Stimulated activated CD4-positive, alpha-beta T cell treated with anti-CD3 and anti-CD28 coated beads, Interleukin-1b, Interleukin-23, amount 100 ng/mL, for 24 hours (primary cell): ENCODE measurements at places on chromosomes 12 and 14.

GRCh38 chr12:32397696-32398095 is 1.7 kb upstream of the FGD4 start:
- DNase-seq = no peak

DNA sequence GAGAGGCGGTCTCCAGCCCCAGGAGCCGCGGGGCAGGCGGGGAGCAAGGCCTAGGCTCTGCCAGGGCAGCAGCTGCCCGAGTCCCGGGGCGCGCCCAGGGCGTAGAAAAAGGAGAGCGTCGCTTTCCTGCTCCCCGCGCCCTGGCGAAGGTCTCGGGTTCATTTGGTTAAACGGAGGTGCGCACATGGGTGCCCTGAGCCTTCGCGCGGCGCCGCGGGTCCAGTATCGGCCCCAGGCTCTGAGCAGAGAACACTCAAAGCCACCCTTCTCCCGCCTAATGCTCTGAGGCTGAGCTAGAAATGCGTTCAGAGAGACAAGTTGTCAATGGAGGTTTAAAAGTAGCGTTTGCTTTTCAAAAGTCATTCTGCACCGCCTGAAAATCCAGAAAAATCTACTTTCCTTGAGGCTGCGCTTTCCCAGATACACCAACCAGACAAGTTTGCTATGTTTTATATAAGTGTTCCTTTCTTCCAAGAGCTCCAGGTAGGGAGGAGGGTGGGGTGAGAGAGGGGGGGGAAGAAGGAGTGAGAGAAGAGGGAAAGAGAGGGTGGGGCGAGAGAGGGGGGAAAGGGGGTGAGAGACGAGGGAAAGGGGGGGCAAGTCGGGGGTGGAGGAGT is 1.5 kb downstream of the TMEM132C start:
- DNase-seq = no peak

DNA sequence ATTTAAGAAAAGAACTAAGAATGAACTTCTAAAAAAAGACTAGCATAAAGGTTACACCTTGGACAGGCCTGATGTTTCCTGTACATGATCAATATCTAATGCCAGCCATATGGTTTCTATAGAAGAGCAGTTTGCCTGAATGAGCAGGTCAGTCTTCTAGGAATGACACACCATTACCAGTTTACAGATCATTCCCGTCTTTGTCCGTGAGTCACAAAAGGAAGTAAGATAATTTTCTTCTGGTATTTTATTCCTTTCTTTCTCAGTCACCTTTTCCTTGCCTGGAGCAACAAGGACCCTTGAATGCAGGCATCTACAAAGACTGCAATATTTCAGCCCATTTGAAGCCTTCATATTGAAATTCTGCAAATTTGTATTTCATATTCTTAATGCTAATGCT is 44.6 kb upstream of the CNTN1 start:
- DNase-seq = no peak

DNA sequence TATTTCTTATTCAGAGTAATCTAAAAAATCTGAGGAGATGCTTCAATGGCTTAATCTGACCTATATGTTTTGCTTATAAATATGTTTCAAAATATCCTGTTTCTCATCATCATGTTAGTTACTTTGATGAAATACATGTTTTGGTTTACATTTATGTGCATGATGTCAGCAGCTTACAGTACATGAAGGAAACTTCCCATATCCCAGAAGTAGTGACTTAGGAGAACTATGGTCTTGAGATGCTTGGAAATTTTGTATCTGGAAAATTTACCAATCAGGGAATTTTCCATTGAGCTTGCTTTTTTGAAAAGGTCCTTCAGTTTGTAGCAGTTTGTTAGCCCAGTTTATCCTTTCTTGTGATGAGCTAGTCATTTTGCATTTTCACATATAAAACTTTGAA is 73.3 kb downstream of the RASSF8 start:
- no peak for DNase-seq

- no peak for DNase-seq
Measured at GRCh38 chr12:93376436-93377251, 1.1 kb upstream of the NUDT4 start.

DNA sequence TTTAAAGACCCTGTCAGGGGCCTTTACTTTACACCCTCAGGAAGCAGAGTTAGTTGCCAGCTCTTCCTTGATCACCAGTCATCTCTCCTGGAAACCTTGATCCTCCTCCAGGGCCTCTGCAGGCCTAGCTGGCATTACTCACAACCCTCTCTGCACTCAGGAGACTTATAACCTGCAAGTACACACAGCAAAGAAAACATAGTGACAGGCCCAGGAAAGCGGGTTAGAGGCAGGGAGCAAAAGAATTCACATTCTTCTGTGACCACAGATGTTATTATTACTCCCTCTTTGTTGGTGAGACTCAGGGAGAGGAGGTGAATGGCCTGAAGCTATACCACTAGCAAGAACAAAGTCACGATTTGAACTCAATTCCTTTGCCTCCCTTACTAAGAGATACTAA is 87.4 kb downstream of the OR11H12 start:
- no peak for DNase-seq

GRCh38 chr12:95549392-95550084 is 1.7 kb downstream of the USP44 start:
- DNase-seq = no peak

GRCh38 chr12:92034858-92035401 is 110.7 kb downstream of the BTG1 start:
- peak; percentile 11 for DNase-seq

- DNase-seq = no peak
Measured at GRCh38 chr14:23175823-23176222, 7.6 kb downstream of the SLC7A8 start.

DNA sequence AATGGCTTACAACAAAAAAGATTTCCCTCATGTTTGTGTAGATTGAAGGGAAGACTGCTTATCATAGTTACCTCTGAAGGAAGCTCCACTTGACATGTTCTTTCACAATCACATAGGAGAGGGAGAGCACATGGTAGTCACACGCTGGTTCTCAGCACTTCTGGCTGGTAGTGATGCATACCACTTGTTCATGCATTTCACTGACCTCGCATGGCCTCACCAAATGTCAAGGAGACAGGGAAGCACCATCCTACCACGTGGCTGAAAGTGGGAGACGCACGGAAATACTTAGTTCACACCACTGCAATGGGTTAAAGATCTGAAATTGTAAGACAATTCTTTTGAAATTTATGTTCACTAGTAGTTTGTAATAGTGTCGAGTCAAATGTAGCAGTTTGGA is 74.0 kb downstream of the PDE3A start:
- DNase-seq = no peak

- no peak for DNase-seq
Measured at GRCh38 chr12:12612358-12612757, 682 bp downstream of the CREBL2 start.

DNA sequence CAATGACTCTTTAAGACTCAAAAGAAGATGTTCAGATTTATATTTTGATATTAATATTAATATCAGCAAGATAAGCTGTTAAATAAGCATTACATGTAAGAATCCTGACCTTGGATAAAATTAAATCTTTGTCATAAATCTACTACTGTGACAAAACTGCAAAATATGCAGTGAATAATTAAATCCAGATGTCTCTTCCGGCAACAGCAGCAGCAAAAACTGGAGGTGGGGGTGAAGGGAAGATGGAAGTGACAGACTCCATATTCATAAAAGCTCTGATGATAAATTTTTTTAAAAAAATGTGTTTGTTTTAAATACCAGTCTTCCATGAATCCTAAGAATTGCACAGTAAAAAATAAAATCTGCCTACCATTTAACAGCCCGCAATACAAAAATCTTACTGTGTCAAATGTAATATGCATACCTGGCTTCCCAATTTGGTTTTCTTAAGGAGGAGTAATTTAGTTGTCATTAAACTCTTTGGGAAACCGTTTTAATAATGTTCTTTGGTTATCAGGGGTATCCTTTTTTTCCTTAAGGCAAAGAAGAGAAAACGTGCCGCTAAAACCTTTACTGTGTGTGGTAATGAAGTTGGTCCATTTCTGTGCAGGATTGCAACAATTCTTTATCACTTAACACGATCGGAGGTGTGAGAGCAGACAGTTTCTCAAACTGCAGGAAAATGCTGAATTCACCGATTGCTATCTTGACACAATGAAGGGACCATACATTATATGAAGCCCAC is 478.2 kb downstream of the DIO2 start:
- DNase-seq = no peak

DNA sequence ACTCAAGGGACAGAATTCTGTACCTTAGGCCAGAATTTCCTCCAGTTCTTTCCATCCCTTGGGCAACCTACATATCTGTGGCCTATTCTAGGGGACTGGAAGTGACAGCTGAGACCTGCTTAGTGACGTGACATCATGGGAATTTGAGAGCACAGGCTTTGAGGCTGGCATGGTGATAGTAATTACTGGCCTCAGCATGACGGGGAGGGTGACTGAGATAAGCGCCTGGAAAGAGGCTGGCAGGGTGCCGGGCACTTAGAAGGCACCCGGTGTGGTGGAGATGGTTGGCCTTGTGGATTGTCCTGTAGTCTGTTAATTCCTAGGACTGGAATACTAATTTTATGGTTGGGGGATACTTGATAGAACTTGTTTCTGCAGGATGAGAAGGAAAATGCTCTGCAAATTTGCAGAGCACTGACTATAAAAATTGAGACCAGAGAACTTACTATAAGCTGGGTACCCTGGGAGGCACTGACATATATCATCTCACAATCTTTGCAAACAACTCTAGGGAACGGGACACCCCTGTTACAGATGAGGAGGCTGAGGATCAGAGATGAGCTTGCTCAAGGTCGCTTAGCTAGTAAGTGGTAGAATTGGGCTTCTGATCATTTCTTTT is 42.2 kb upstream of the TBX3 start:
- no peak for DNase-seq

DNA sequence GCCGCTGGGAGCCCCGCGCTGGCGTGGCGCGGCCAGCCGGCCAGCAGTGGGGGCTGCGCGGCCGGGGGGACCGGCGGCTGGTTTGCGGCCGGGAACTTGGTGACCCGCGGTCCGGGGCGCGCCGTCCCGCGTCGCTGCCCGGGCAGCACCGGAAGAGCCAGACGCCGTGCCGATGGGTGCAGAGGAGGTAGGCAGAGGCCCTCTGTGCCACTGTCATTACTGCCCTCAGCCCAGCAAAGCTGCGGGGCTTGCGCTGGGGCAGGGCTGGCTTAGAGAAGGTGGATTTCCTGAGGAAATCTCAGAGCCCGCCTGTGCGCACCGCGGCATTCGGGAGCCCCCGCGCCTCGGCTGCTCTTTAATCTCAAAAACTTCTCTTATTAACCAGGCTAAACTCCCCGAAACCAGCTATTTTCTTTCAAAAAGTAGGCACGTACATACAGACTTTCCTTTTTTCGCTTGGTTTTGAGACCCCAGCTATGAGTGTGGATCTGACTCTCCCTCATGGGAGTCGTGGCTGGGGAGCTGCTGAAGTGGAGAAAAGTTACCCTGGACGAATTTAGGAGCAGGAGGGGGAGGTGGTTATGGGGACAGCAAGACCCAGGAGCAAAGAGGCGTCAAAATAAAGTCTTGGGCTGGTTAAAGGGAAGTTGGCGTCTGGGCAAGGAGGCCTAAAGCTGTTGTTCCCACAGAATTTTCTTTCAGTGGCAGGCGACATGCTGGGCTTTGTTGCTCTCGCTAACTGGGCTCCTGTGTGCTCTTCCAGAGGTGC is 802 bp downstream of the SUSD6 start:
- DNase-seq = no peak
